ENCODE measurements at places on chromosomes 11 and 22.
A peak's percentile ranks its signal among the peaks of the same experiment; 100 is the strongest.

DNA sequence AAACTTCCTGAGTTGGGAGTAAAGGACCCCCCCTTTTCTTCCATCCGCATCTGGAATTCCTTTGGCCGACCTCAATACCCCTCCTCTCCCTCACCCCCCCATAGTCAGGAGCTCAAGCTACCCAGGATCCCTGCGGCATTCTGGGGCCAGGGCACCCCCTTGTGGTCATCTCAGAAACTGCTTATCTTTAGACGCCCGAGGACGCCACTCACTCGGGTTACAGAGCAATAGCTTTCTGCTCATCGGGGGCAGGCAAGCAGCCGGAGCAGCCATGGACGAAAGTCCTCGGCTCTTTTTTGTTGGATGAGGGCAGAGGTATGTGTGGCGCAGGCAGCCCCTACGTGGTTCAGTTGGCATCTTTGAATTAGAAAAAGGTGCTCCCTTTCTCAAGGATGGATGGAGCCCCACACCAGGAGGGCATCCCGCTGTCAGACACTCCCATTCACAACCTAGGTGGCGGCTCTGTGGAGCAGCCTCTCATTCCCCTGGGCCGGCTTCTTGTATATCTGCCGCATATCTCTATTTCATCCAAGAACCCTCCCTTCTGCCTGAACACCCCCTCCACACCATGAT, 2.3 kb downstream of the C1QTNF5 start:
- DNase-seq: peak; percentile 59

GRCh38 chr11:112797092-112797491, 164.1 kb upstream of the NCAM1 start:
- no peak for DNase-seq

GRCh38 chr11:65416841-65417701, 5.5 kb upstream of the NEAT1 start:
- no peak for DNase-seq

DNA sequence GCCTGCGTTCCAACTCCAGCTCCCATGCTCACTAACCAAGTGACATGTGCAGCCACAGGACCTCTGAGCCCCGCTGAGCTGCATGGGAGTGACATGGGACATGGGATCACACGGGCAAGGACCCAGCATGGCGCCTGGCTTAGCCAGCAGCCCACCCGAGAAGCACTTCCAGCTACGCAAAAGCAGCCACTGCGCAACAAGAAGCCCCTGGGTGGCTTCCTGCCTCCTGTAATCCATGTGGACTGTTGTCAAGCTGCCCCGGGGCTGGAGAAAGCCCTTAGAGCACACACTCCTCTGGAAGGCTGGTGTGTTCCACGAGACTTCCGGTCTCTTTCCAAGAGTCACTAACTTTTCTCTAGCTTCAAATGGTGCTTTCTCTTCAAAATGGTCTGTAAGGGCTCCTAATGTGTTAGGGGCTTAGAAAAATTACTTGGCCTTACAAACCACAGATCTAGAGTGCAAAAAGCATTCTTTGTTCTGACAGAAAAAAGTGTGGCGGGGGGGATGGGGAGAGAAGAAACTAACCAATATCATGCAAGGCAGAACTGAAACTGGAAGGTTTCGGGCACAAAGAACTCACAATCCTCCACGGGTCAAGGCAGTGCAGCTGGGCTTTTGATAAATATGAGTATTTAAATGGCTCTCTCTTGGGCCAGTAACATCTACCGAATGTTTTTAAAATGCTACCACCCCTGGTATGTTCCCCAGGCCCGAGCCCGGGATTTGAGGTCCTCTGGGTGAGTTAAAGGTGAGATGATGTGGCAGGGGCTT, 5.5 kb downstream of the C11orf24 start:
- DNase-seq: no peak

DNA sequence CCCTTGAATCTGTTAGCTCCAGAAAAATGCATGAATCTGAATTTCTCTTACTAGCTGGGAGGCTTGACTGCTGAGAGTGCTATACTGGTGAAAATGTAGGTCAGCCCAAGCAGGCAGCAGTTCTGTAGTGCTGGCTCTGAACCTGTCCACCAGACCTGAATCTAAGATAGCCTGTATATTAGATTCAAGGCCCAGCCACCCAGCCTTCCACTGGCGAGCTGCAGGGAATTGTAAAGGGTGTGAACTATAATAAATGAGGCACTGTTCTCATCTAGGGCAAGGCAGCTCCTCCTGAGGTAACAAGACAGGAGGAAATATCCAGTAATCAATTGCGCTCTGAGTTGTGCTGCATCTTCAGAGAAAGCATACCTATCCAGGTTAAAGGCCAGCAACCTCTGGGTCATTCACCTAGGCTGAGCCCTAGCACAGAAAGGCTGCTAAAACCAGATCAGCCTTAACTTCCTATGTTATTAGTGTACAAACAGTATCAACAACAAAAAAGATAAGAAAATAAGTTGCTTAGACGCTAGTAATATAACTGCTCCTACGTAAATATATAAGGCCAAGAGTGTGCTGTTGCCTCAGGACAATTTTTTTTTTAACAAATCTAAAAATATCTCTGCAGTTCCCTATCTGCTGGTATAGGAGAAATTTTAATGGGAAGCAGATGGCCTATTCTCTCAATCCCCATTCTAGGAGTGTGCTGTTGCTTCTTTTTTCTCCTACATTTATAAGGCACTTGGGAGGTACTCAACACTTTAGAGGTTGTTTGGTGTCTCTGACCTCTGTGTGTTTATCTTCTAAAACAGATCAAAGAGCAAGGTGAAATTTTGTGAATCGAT, 63.0 kb downstream of the RELT start:
- DNase-seq: no peak

DNA sequence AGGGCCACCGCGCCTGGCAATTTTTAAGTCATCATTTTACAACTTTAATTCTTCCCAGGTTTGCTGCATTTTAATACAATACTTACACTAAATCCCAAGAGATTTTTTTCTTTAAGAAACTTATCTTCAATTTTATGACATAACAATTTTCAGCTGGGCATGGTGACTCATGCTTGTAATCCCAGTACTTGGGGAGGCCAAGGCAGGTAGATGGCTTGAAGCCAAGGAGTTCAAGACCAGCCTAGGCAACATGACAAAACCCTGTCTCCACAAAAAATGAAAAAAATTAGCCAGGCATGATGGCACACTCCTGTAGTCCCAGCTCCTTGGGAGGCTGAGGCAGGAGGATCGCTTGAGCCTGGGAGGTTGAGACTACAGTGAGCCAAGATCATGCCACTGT, 38.8 kb downstream of the CLDN25 start:
- DNase-seq: no peak

GRCh38 chr11:114366331-114367243, 33.7 kb downstream of the C11orf71 start:
- DNase-seq: no peak

DNA sequence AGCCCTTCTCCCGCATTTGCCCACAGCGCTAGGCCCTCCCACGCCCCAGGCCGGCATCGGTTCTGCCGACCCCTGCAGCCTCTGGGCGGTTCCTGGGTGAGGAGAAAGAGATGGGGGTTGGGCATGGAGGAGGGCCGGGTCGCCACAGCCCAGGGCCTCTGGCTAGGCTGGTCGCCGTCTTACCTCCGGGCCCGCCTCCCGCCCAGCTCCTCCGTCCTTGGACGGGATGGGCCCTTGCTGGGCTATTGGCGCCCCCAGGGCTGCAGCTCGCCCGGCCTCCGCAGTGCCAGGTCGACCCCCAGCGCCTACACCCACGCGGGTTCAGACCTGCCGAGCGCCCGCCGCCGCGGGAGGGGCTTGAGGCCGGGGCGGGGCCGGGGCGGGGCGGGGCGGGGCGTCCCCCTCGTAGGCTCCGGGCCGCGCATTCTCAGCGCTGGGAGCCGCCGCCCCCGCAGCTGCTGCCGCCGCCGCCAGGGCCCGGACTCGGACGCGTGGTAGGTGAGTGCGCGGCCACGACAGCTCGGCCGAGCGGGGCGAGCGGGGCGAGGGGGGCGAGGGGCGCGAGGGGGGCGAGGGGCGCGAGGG, at the start of gene CD151:
Gene CD151, plus strand, starts transcription at position 424 of the 585 bp plus-strand sequence. CDS start 3,118 bp downstream, outside the sequence.
- peak; percentile 31 for DNase-seq

- DNase-seq: no peak
These were observed 22.4 kb upstream of the CAPRIN1 start for GRCh38 chr11:34029176-34029575.

- no peak for DNase-seq
These were observed 16.3 kb downstream of the CHRDL2 start for GRCh38 chr11:74714904-74715303.

DNA sequence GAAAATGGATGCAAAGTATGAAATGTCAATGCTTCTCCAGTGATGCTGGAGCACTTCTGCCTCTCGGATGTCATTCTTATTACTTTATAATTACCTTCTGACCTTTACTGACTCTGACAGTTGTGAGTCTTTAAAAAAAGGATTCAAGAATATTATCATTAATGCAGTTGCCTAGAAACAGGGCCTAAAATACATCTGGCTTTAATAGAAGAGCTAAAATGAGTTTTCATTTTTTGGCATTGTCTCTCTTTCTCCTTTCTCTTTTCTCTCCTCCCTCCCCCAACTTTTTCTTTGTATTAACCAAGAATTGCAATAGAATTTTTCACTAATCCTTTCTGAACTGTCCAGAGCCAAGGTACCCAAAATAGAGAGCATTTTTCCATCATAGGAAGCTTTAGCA, 45.9 kb downstream of the FDX1 start:
- DNase-seq: no peak

DNA sequence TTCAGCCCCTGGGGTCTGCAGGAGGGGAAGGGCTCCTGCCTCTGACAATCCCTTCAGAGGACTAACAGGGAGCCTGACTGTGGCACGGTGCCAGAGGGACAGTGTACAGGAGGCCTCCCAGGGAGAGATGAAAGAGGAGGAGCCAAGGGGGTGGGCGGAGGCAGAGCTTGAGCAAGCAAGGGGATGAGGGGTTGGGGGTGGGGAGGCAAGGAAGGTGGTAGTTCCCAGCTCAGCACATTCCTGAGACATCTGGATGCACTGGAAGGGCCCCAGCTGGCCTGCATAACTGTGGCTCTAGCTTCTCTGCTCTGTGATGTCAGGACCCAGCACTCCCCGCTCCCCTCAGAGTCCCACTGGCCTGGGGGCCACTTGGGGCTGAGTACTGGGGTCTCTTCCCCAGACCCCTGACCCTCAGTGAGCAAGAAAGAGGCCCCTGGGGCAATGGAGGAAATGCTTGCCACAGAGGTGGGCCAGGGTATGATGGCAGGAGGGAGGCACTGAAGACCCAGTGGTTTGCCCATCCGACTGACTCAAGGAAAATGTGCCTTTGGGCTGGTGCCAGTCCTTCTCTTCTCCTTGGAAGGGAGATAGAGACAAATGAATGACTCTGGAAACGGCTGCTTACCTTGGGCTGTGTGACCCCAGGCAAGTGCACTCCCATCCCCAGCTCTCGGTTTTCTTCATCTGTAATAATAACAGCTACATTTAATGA, 13.3 kb downstream of the CREB3L1 start:
- no peak for DNase-seq

DNA sequence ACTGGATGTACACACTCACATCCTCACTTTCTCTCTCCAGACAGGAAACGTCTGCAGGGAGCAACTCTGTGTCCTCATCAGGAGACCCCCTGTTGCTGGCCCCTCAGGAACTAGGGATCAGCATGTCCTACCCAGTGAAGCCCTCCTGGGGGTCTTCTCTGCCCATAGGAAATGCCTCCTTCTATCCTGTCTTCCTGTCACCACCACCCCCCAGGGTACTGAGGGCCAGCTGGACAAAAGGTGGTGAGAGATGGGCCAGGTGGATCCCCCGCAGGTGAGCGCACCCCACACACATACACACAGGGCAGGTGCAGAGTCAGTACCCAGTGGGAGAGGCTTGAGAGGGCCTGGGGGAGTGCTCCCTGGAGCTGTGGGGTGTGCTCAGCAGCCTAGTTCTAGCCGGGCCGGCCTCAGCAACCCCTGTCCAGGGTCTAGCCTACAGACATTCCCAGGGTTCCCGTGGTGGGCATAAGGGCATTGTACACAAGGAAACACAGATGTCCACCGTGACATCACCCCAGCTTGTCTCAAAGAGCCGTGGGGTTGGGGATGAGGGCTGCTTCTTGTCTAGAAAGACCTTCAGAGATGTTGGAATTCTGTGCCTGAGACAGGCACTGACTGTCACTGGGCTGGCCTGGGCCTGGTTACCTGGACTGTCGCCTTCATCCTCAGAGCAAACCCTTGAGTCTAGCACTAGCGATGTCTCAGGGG, 9.2 kb downstream of the GP1BB start:
- DNase-seq: no peak

GRCh38 chr22:50531962-50532674, 2.3 kb upstream of the TYMP start:
- DNase-seq: no peak

- DNase-seq: no peak
These were observed 25.2 kb upstream of the KCNJ11 start for GRCh38 chr11:17413414-17414316.

DNA sequence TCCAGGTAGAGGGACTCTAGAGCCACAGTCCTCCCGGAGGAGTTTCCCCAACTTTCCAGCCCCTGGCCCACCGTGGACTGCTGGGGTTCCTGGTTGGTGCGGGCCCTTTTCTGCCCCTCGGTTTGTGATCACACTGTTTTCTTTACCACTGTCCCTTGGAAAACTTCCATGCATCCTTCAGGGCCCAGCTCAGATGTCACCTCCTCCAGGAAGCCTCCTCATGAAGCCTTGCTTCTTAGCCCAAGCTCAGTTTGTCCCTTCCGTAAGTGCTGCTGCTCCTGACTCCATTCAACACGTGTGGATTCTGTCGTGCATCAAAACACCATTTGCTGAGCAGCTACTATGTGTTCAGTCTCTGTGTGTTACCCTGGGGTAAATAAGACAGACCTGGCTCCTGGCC, 15.9 kb upstream of the TPCN2 start:
- no peak for DNase-seq

- no peak for DNase-seq
These were observed 455.8 kb downstream of the TMEM135 start for GRCh38 chr11:87493516-87493915.

DNA sequence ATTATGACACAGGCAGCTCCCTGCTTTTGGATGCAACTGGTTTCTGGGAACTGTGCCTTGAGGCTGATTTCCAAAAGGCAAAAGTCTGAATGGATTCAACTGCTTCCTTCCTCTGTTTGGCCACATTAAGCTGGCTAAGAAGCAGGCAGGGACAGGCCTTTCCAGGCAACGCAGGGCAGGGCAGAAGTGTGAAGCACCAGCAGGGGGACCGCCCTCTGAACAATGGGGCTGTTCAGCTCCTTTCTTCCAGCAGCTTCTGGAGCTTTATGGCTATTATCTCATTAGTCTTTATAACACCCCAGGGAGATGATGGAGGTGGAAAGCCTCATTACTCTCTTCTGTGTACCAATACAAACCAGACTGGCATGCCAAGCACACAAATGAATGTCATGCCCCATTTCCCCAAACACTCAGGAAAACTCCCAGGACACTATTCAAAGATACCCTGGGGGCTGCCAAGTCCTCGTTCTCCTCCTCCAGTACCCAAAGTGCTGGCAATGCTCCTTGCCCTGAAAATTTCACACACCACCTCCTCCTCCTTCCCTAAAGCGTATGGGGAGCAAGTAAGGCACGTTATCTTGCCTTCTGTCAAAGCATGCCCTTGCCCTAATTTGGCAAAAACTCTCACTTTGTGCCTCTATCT, 21.3 kb downstream of the MORC2 start:
- no peak for DNase-seq
